ENCODE measurements at places on chromosomes 5 and 9.

GRCh38 chr5:69024241-69024651 lies 69.6 kb upstream of the SLC30A5 start:
- peak; percentile 31 for DNase-seq

DNA sequence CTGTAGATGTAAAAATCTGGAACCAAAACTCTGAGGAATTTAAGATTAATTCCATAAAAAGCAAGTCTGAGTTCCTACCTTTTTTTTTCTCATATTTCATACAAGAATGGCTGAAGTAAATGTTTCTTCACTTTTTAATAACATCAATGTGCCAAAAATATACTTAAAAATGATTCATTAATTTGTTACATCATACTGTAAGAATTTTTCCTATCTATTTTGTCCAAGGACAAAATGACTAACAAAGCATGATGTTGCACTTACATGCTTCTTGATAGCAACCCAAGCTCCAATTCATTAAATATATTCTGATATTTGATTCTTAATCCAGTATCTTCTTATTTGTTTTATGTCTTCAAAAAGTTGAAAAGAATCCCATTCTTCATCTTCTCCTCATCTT lies 988.3 kb downstream of the TLE1 start:
- no peak for DNase-seq

- no peak for DNase-seq
These were observed 26.8 kb downstream of the RGS7BP start for GRCh38 chr5:64532657-64533056.

DNA sequence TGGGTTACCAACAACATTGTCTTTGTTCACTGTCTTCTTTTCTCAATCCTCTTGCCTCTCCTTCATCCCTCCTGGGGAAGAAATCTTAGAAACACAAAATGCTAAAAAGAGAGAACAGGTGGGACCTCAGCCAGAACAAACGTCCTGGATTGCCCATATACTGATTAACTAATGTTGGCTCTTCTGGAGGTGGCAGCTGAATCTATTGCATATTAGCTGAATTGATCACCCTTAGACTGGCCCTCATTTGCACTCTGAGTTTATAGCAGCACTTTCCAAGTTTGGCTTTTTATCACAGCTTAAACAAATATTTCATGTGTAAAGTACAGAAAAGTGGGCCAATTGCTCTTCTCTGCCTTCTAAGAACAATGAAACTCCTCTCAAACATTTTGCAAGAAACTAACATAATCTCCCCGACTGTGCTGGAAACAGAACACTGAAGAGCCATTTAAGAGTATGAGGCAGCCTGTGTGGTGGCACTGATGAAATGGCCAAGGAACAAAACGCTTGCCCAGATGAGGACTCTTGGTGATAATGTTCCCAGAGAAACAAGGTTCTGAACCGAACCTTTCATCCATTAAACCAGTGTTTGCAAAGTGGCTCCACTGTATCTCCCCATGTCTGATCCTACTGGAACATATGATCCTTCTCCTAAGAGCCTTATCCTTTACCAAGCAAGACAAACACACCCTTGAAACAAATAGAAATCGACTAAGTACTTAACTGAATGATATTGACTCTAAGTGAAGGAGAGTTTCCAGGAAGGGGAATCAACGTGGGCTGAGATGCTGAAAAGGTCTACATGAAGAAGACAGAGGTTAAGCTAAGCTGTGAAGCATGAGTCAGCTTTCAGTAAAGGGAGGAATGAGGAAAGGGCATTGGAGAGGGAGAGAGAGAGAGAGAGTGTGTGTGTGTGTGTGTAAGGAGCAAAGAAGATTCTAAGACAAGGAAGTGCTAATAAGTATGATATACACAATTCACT lies 83.2 kb upstream of the LIFR start:
- DNase-seq = no peak

GRCh38 chr9:1087120-1087881 lies 37.1 kb downstream of the DMRT2 start:
- DNase-seq = no peak

GRCh38 chr9:113564498-113565237 lies 101.1 kb downstream of the RGS3 start:
- no peak for DNase-seq

DNA sequence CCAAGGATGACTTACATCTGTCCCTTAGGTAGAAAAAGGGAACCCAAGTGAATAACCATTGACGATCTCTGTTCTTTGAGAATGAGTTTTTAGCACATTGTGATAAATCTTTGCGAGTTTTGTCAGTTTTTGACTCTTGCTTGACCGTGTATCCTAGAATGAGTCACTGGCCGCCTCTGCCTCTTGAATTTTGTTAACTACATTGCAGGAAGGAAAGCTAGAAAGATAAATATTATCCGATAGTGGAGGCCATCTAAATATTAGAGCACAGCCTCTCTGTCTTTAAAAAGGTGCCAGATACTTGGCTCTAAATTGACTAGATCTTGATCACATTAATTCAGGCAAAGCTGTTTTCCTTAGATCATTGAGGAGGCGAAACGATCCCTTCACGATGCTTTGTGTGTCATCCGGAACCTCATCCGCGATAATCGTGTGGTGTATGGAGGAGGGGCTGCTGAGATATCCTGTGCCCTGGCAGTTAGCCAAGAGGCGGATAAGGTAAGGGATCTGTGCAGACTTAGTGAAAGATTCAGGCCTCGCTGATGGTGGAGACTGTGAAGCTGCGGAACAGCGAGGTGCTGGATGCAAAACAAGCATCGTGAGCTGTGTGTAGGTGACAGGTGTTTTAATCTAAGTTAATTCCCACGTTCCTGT lies 12.2 kb downstream of the CCT5 start:
- DNase-seq = no peak

- no peak for DNase-seq
These were observed 115.1 kb upstream of the SHB start for GRCh38 chr9:38183994-38184568.

DNA sequence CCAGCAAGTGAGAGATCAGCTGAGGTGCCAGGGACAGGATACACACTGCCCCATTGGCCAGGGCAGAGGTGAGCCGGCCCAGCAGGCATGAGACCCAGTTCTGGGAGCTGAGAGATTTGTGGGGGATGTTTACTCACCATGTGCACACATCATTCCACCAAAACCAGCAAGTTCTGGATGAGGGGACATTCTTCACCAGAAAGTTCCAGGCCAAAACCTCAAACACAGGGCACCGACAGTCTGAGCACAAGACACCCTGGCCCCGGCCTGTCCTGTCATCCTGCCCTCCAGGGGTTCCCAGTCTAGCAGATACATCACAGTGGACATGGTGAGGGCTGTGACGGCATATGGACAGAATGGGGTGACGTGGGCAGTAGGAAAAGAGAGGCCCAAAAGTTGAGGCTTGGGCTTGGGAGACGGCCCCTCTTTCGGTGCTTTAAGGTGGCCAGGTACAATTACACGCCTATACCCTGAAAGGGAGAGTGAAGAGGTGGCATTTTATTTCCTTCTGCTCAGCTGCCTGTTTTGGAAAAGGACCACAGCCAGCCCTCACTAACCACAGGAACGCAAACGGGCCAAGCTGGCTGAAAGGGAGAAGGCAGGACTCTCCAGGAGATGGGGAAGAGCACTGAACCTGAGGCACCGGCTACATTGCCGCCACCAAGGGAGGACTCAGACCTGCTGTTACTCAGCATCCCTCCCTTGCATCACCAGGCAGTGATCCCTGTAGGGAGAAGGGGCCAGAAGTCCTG lies 64.0 kb downstream of the SHB start:
- DNase-seq = no peak

DNA sequence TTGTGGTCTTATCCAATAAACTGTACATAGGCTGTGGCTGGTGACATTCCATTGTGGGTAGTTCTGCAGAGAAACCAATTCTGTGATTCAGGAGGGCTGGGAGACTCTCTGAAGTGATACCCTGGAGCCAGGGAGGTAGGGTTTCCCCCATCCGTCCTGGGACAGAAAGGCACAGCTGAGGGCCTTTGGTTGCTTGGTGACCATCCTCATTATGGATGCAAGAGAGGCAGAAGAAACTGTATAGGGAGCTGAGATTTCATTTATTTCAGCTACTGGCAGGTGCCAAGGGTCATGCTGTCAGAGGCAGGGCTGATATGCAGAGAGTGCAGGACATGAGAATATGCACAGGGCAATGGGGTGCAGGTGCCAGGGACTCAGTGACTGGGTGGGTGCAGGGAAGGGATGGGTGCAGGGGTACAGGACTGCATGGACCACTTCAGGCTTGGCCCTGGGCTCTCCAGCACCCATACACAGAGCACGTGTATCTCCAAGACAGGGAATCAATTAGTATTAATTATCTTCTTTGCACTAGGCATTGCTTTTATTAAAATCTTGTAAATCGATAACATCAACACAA lies 236.5 kb downstream of the ICE1 start:
- no peak for DNase-seq

- DNase-seq = no peak
These were observed 62.2 kb downstream of the IPPK start for GRCh38 chr9:92607773-92608172.

GRCh38 chr5:140286424-140286823 lies 16.5 kb downstream of the PFDN1 start:
- no peak for DNase-seq

DNA sequence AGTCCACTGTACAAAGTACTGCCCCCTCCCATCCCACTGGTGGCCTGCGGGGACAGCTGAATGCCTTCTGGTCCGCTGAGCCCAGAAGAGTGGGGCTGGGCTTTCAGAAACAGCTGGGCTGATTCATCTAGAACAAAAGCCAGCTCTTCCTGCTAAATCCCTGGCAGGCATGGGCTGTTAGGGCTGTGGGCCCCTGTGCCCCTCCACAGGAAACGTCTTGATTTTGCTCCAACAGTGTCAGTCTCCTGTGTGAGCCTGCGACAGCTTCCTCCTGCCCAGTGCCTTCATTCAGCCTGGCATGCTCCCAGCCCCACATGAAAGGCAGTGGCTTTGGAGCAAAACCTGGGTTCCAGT lies 6.9 kb upstream of the GSN start:
- no peak for DNase-seq

GRCh38 chr9:69829484-69829883 lies 8.9 kb downstream of the CFAP95 start:
- DNase-seq = peak; percentile 30

- DNase-seq = no peak
These were observed 444.7 kb downstream of the TLE1 start for GRCh38 chr9:81244631-81245030.

- DNase-seq = no peak
These were observed 772.7 kb upstream of the SEMA6A start for GRCh38 chr5:117347280-117347679.

- no peak for DNase-seq
These were observed 254.7 kb upstream of the SLC30A5 start for GRCh38 chr5:68839019-68839552.

- DNase-seq = no peak
These were observed 62.9 kb downstream of the IRX2 start for GRCh38 chr5:2688586-2688985.

DNA sequence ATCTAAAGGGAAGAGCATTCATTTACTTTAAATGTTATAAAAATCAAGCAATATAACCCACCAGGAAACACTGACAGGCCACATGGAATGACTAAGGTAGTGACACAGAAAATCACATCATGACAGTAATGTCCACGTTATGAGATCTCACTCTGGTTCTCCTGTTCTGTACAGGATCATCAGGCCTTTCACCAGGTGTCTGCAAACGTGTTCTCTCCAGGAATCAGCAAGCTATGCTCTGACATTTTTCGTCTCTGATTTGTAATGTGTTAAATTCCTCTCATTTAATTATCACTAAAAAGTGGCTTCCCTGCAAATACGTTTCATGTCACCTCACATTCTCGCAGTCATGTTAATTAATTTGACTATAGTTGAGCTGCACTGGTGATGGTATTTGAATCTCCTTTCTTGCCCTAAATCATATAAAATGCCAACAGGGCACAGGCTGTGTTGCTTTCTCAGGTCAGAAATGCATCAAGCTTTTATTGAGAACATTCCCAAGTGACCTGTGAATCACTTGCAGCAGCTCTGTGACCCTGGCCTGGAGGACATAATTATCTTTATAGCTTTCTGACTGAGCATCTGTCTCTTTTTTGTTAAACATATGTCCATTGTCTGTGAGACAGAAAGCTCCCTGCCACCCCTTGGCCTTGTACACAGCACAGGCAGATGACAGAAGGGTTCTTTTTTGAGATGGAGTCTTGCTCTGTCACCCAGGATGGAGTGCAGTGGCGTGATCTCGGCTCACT lies 196.2 kb downstream of the DIRAS2 start:
- no peak for DNase-seq

- DNase-seq = peak; percentile 73
These were observed 22.6 kb upstream of the RAPGEF1 start for GRCh38 chr9:131762356-131762932.

DNA sequence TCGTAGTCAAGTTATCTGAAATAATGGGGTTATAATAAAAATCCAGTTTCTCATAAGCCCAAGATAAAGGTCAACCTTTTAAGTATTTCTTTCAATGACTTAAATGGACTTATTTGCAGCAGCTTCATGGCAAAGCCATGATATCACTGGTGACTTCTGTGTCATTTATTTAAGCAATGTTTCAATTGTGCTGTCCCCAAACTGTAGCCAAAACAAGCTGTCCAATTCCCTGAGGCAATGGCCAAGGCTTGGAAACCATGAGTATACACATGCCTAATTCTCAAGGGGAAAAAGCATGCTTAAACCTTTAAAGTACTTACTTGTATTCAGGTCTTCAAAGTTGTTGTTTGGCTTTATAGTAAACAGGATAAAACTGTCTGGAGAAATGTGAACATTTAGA lies 376.4 kb upstream of the TNC start:
- DNase-seq = no peak

GRCh38 chr5:134136221-134136631 lies 21.7 kb downstream of the TCF7 start:
- DNase-seq = no peak

DNA sequence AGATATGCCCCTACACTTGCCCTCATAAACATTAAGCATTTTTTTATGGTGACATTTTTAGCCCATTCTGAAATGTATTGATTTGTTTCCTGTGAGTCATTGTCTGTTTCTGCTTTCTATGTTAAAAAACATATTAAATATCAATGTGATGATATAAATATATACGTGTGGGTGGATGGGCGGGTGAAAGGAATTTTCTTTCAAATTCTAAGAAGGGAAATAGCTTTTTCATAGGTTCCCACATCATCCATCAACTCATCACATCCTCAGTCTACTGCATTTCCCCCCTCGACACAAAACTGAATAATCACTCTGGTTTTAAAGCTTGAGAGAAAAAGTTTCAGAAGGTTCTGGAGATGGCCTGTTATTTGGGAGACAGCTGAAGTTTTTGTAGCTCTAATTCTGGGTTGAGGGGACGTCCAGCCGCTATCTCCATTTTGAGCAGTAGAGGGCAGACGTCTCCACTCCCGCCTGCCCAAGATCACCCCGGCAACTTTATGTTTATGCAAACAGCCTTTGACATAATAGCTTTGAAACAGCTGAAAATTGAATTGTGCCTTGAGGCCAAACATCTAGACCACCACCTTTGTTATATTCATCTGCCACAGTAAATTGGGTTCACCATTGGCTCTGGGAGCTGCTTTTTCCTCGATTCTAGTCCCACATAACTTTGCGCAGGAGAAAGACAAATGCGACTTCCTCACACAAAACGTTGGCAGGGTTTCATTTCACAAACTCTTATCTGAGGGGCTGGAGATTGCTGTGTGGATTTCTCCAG lies 216.2 kb upstream of the CLINT1 start:
- peak; percentile 46 for DNase-seq

GRCh38 chr9:79471580-79472543 lies 99.9 kb upstream of the TLE4 start:
- peak; percentile 13 for DNase-seq

GRCh38 chr5:348726-349125 lies 27.2 kb downstream of the AHRR start:
- no peak for DNase-seq

Measured in CD4-positive, alpha-beta T cell treated with Interleukin-4 for 1 hour (primary cell).